ENCODE measurements at places on chromosomes 2 and 18. TPM values are rescaled to one million over a fixed set of nuclear protein-coding genes. Genes with fewer than 3 reads are reported as not detected.

The RTP5 gene
- not detected for total RNA-seq

The NYAP2 gene
- total RNA-seq: not detected

The CD302 gene
- 0.13 TPM for total RNA-seq

The SPIRE1 gene
- total RNA-seq: 125 TPM

The NMUR1 gene
- total RNA-seq: not detected

The SLC9A4 gene
- total RNA-seq: 0.13 TPM

The HS1BP3 gene
- total RNA-seq: 27.6 TPM

The RBM44 gene
- 0.26 TPM for total RNA-seq

The GEN1 gene
- 2.7 TPM for total RNA-seq

The LINC00305 gene
- not detected for total RNA-seq

The OR6B2 gene
- not detected for total RNA-seq

The SERPINB12 gene
- 1.4 TPM for total RNA-seq

The RGPD3 gene
- total RNA-seq: 0.26 TPM

The ZNF396 gene
- 0.79 TPM for total RNA-seq

The SCYGR4 gene
- total RNA-seq: not detected

The ITGB6 gene
- total RNA-seq: 21.1 TPM

The CTAGE1 gene
- under 0.01 TPM for total RNA-seq

The PRADC1 gene
- total RNA-seq: 11.5 TPM

The SLC11A1 gene
- total RNA-seq: 0.51 TPM

The SERPINB13 gene
- 48.0 TPM for total RNA-seq

The TMEM178A gene
- total RNA-seq: 0.51 TPM

The ST8SIA5 gene
- not detected for total RNA-seq

The MSGN1 gene
- total RNA-seq: not detected

The CD8B2 gene
- total RNA-seq: not detected

The SKOR2 gene
- total RNA-seq: not detected

The B3GNT7 gene
- total RNA-seq: 0.26 TPM

The DNAJC5G gene
- total RNA-seq: not detected

The ZNF513 gene
- 9.5 TPM for total RNA-seq

The PSMG2 gene
- 41.9 TPM for total RNA-seq

The CDH7 gene
- total RNA-seq: not detected

The TGFA gene
- 111 TPM for total RNA-seq

The ZAP70 gene
- total RNA-seq: not detected

The GKN1 gene
- not detected for total RNA-seq

The NT5C1B gene
- not detected for total RNA-seq

The CCNT2 gene
- 24.0 TPM for total RNA-seq

The NAT8 gene
- not detected for total RNA-seq

The AQP12B gene
- not detected for total RNA-seq

The AGXT gene
- not detected for total RNA-seq

The NDC80 gene
- 0.26 TPM for total RNA-seq

The KCNE4 gene
- 0.26 TPM for total RNA-seq

The WDR33 gene
- total RNA-seq: 27.0 TPM

The PLEKHA3 gene
- 4.7 TPM for total RNA-seq

The ACVR1 gene
- total RNA-seq: 17.1 TPM

The CHRNG gene
- not detected for total RNA-seq

The SLC66A2 gene
- total RNA-seq: 69.4 TPM

The LYPD6 gene
- total RNA-seq: 0.26 TPM

The NRP2 gene
- 12.8 TPM for total RNA-seq

The GAL3ST2 gene
- total RNA-seq: not detected

The CNTNAP5 gene
- not detected for total RNA-seq

The MRPL19 gene
- total RNA-seq: 51.6 TPM

The PROKR1 gene
- not detected for total RNA-seq

The DSEL gene
- total RNA-seq: 3.3 TPM

The L3MBTL4 gene
- total RNA-seq: 1.0 TPM

The KIAA2012 gene
- not detected for total RNA-seq

All from bronchial epithelial cell (primary cell).